ENCODE measurements at places on chromosomes 16 and 17.

DNA sequence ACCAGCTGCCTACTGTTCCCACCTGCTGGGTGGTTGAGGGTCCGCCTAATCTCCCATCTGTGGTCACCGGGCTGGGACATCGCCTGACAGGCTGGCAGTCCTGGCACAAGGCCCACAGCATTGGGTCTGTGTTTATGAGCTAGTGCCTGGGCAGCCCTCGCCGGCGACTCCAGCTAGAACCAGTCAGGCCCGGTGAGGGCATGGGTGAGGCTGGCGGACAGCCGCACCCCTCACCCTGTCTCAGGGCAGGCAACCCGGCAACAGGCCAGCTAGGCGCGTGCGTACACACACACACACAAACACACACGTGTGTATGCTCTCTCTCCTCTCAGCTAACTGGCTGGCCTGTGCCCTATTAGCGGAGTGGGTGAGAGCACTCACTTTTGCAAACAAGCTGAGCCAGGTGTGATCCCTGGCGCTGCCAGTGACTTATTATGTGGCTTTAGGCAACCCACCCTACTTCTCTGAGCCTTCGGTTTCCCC, 10.4 kb downstream of the HSD11B2 start:
- peak; percentile 50 for DNase-seq

GRCh38 chr17:82278786-82279391, 5.4 kb upstream of the CSNK1D start:
- DNase-seq, result no peak

DNA sequence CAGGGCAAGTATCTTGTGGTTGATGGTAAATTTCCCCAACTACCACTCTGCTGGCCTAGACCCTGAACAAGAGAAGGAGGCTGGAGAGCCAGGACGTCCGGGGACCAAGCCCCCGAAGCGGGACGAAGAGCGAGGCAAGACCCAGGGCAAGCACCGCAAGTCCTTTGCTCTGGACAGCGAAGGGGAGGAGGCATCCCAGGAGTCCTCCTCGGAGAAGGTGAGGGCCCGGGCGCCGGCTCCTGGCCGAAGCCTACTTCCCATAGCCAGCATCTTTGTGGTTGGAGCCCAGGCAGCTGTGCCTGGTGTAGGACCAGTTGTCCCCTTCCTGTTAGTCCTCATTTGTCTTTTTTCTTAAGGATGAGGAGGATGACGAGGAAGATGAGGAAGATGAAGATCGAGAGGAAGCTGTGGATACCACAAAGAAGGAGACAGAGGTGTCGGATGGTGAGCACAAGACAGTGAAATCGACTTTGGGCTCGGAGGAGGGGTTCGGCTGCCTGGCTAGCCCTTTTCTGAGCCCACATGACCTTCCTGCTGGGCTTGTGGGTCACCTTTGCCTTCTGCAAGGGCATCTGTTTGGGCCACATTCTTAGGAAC, 11.8 kb downstream of the SETD1A start:
- DNase-seq, result no peak

- no peak for DNase-seq
Measured at GRCh38 chr16:88195269-88195705, 187.5 kb upstream of the ZNF469 start.

DNA sequence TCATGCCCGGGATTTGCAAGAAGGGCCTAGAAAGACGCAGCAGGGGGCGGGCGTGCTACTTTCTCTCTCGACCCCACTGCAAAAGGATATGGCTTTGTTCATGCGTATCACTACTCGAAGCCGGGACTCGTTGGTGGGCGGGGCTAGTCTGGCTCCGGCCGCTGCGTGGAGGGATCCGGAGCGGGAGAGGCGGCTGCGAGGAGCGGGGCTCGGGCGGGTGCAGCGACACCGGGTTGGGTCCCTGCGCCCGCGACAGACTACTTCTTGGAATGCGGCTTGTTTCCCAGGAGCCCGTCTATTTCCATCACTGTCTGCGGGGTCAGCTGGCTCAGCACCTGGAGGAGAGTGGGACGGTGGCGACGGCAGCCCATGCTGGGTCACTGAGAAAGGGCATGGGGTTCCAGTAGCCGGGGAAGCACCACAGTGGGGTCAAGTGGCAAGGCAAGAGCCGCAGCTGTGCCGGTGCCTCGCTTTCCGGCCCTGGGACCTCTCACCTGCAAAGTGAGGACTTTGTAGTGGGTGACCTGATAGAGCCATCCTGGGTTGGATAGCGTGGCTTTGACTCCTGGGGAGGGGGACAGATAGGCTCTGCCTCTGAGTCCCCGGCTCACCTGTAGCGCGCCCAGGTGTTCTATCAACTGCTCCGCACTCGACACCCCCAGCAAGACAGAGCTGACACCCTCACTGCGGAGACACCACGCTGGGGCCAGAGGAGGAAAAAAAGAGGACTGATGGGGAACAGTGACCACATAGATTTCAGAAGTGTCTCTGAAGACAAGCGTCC, 6.6 kb downstream of the KCNAB3 start:
- DNase-seq, result peak; percentile 61
